ENCODE measurements at places on chromosomes 2 and 18.

- DNase-seq = no peak
These were observed 53.3 kb downstream of the NEDD4L start for GRCh38 chr18:58097121-58097906.

GRCh38 chr18:75727456-75727855 lies 300.0 kb upstream of the SMIM21 start:
- peak; percentile 52 for DNase-seq

- no peak for DNase-seq
These were observed 150.1 kb upstream of the CCDC150 start for GRCh38 chr2:196489371-196489770.

- no peak for DNase-seq
These were observed 265.9 kb downstream of the SETBP1 start for GRCh38 chr18:44946529-44947113.

DNA sequence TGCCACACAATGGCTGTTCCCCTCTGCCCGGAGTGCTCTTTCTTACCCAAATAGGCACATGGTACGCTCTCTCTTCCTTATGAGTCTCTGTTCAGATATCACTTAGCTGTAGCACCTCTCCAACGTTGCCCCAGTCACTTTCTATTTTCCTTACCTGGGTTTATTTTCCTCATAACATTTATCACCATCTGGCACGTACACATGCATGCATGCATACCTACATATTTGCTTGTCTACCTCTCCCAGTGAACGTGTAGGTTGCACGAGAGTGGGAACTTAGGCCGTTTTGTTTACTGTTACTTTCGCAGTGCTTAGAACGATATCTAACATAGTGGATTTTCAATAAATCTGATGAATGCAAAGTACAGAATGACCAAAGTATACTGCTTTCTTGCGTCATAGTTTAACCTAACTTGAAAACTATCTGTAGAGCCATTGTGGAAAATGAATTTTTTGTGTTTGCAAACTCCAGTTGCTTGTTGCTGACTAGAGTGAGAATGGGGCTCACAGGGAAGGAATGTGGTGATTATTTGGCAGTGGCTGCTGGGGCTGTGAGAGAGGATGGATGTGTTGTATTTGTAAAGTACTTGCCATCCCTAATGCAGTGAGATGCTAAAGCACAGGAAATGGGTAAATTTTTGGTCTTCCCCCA lies 47.1 kb downstream of the ACSL3 start:
- DNase-seq = peak; percentile 35

GRCh38 chr2:205775097-205775877 lies 93.0 kb downstream of the NRP2 start:
- DNase-seq = no peak

DNA sequence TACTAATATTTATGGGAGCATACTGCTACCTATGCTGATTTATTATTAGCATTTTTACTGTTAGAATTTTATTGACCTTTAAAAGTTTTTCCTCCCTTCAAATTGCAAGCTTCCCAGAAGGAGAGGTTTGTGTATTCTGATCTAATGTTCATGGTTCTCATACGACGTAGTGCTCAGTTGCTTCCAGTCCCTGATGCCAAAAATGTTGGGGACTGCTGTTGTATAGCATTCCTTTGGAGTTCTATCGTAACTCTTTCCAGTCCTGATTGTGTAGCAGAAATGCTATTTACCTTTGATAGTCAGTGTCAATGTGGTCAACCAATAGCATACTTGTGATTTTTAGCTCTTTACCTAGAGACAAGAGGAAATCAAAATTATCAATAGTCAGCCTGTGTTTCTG lies 69.5 kb upstream of the ZSWIM2 start:
- no peak for DNase-seq

DNA sequence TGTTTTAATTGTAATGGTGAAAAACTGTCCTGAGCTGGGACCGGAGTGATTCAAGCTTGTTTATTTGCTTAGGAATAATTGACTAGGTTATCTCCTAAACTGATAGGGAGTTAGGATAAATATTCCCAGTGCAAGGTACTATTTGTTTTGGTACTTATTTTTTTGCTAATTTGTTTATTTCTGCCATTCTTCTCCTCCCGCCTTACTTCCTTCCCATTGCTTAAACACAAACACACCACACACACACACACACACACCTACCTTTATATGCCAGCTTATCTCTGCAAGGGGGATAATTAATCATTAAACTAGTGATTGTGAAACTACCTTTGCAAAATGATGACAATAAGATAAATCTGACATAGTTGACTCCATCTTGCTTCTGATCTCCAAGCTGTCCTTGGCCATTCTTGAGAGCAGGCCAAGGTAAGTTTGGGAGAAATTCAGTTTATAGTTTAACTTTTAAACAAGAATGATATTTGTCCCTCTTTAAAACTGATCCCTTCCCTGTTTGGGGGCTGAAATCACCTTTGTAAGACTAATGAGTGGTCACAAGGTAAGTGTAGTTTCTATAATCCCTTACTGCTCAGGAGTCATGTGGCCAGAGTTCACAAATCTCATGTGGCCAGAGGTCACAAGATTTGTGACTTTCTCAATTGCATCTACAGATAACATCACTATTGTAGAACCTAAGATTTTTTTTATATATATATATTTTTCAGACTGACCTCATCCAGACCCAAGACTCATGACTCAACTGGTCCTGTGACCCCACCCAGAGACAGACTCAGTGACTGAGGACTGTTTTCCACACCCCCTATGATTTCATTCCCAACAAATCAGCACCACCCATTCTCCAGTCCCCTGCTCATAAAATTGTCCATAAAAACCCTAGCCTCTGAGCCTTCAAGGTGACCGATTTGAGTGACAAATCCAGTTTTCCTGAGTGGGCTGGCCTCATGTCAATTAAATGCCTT lies 83.1 kb upstream of the LRRTM4 start:
- DNase-seq = no peak
